ENCODE measurements at places on chromosomes 5 and 9.

DNA sequence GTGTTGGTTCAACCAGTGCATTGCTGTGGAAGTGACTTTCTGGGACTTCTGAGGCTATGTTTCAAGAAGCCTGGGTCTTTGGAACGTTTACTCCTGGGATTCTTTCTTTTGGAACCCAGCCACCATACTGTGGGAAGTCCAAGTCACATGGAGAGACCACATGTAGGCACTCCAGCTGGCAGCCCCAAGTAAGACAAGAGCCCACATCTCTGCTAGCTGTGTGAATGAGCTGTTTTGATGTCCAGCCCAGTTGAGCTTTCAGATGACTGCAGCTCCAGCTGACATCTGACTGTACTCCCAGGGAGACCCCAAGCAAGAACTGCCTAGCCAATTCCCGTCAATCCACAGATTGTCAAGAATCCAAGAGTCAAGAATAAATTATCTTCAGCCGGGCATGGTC is 60.1 kb upstream of the SPATA31D4 start:
- DNase-seq, result no peak

- DNase-seq, result peak; percentile 16
Measured at GRCh38 chr9:94639061-94639998, at the start of gene FBP1. TSS of gene FBP1 (minus strand) at chr9:94639518. CDS start at chr9:94639310, 208 bp downstream.

GRCh38 chr5:135504376-135504775 is 31.4 kb downstream of the NEUROG1 start:
- no peak for DNase-seq

DNA sequence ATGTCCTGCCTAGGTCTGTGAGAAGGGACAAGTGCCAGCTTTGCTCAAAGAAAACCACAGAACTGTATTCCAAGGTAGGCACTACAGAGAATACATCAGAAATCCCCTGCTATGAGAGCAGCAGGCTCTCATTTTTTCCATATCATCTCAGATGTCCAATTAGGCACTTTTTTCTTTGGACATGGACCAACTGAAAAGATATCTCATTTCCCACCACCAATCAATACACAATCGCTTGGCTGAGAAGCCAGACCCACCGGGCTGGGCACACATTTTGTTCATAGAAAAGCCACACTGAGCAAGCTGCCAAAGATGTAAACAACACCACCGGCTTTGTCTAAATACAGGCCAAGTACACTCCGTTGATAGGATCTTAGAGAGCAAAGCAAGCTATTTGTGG is 25.9 kb downstream of the STOM start:
- no peak for DNase-seq

GRCh38 chr5:127003798-127004495 is 26.4 kb downstream of the MARCHF3 start:
- no peak for DNase-seq

DNA sequence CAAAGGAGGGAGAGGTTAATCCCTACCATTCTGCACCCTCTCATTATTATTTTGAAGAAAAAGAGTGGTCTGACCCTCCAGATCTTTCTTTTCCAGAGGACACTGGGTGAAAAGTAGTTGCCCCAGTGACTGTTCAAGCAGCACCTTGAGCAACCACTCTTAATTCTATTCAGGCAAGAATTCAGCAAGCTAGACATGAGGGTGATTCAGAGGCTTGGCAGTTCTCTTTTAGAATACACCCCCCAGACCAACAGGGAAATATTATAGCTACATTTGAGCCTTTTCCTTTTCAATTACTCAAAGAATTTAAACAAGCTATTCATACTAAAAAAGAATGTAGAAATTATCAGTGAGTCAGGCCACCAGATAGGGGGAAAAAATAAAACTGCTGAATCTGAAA is 178.3 kb downstream of the MRPS30 start:
- DNase-seq, result no peak

GRCh38 chr5:16953729-16954128 is 17.6 kb upstream of the MYO10 start:
- DNase-seq, result no peak

DNA sequence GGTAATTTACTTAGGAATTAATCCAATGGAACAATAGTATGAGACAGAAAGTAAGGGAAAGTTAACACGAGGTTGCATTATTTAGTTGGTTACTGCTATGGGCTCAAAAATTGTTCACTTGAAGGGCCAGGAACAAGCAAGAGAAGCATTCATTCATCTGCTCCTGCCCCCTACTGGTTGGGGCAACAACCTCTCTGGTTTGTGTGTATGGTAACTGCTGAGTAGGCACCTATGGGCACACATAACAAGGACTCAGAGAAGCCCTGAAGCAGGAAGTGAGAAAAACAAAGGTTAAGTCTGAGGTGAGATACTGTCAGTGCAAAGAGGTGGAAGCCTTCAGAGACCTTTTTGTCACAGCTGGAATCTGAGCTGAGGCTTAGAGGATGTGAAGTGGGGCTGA is 34.4 kb upstream of the RANBP6 start:
- DNase-seq, result no peak

DNA sequence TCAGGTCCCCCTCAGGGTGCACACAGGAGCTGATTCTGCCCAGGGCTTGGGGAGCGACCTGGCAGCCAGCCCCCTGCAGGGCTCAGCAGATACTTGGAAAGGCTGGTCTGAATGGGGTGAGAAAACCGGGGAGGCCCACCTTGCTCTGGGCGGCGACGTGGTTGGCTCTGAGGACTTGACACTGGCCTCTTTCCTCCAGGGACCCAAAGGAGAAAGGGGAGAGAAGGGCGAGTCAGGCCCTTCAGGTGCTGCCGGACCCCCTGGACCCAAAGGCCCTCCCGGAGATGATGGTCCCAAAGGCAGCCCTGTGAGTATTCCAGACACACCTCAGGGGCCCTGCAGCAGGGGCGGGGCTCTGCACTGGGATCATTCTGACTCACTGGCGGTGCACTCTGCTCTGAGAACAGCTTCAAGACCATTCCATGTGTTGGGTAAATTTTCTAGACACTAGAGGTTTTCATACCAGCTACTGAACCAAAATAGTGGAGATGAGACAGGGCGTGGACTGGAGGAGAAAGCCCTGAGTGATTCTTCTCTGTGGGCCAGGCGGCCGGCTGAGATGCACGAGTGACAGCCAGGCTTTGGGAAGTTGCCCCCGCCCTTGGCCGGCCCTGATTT is 65.9 kb upstream of the FCN2 start:
- no peak for DNase-seq

DNA sequence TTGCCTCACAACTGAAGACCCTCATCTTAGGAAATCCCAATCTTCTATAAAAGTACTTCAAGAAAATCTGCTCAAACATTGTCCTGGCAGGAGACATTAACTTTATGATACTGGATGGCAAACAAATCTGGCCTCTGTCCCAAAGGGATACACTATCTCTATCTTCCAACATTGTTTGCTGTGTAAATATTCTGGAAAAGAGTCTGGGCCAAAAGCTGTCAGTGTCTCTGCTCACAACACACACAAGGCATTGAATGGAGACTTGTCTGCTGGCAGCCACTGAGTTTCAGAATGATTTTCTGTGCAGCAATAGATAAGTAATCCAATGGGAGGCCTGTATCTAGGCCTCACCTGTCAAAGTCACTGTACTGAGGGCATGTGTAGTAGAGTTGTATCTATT is 471.1 kb downstream of the DMAC1 start:
- no peak for DNase-seq

DNA sequence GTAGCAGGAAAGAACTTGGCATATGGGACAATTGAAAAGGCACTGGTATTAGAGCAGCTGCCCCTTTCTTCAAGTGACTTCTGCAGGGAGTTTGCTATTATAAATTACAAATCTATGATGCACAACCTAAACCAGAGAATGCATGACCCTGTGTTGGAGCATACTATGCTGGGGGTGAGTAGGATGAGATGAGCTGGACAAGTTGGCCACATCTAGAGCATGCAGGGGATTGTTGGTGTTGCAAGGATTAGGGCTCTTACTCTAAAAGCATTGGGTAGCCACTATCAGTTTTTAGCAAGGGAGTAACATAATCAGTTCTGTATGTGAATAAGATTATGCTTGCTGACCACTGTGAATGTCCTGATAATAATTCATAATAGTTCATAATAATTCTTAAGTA is 186.7 kb downstream of the KIAA0825 start:
- DNase-seq, result no peak

DNA sequence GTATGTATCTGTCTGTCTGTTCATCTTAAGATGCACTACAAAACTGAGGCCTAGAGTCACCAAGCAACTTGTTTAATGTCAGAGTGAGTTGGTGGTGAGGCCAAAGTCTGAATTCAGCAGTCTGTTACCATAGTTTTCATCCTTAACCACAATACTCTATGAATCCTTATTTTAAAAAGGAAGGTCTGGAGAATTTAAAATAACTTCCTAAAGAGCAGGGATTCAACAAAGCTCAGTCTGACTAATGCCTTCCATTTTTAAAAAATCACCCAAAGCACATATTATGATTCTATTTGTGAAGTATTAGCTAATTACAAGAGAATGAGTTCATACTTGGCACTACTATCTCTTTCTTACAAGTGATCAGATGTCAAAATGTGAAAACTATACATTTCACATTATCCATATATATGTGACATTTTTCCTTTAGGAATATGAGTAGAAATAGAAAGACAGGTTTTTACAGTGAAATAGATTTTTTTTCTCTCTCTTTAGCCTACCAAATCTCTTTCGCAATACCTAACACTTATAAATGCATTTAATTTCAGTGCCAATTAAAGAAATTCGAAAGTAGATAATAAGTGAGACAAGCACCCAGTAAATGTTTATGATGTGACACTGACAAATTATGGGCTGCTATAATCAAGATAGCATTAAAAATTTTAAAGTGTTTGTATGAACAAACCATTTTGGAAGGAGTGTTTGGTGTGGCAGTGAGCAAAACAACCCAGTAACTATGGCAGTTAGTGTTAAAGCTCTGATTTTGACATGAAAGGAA is 102.3 kb upstream of the CDKN2B start:
- no peak for DNase-seq

- no peak for DNase-seq
Measured at GRCh38 chr9:17882688-17883594, 304.1 kb downstream of the SH3GL2 start.

- DNase-seq, result no peak
Measured at GRCh38 chr5:131459216-131459615, 175.8 kb downstream of the RAPGEF6 start.

GRCh38 chr9:71594541-71594940 is 173.8 kb downstream of the CEMIP2 start:
- no peak for DNase-seq

DNA sequence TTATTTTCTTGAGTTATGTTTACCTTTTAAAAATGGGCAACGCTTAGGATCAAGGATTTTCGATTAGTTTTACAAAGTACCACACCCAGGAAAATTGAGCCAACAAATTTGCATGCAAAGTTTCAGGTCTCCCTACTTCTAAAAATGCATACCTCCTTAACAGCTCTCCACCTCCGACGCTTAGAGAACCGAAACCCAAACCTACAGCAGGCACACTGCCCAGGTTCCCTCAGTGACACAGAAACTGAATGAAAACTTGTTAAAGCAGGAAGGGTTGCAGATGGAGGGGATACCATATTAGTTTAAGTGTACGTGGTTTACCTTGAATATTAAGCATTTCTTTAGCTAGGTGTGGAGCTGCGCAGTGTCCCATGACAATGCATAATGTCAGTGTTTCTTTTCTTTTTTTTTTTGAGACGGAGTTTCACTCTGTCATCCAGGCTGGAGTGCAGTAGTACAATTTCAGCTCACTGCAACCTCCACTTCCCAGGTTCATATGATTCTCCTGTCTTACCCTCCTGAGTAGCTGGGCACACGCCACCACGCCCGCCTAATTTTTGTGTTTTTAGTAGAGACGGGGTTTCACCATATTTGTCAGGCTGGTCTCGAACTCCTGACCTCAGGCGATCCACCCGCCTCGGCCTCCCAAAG is 1.6 kb upstream of the SUB1 start:
- DNase-seq, result peak; percentile 70

GRCh38 chr9:135087489-135087792 is at the start of gene OLFM1:
TSS of gene OLFM1 (plus strand) at chr9:135087668. CDS start at chr9:135087990, 322 bp downstream.
- DNase-seq, result no peak

DNA sequence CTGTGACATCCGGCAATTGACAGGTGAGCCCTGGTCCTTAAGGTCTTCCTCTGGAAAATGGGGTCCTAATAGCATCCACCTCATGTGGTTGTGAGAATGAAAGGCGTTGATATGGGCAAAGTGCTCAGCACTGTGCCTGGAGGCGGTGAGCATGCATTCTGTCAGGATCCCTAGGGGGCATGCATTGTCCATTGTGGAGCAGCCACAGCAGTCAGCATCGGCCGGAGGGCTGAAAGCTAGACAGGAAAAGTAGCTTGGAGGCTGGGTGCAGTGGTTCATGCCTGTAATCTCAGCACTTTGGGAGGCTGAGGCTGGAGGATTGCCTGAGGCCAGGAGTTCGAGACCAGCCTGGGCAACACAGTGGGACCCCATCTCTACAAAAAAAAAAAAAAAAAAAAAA is 122.2 kb downstream of the LHX2 start:
- DNase-seq, result no peak

- DNase-seq, result no peak
Measured at GRCh38 chr9:102185962-102186361, 447.5 kb upstream of the GRIN3A start.

GRCh38 chr5:108339220-108339619 is 42.7 kb downstream of the FBXL17 start:
- DNase-seq, result no peak

DNA sequence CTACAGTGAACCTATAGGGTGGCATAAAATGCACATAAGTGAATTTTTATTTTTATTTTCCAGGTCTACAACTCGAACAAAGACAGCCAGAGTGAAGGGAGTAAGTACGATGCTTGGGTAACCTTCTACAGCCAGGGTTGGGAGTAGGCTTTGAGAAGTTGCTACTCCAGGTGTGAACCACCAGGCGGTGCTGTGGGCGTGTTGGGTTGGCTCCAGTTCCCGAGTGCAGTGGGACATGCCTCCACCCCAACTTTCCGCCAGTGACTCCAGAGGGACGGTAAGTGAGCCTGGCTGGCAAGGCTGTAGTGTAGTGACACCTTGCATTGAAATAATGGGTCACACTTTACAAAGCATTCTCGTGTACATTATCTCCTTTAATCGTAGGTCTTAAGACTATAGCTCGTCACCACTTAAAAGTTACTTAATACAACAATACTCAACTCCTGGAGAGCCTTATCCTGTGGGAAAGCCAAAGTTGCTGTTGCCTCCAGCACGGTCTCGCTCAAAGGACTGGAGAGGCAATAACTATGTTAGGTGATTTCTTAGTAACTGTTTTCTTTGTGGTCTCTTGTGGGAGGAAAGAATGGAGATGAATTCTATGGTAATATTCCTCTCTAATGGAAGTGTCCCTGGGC is 244.0 kb downstream of the ARHGAP26 start:
- no peak for DNase-seq

DNA sequence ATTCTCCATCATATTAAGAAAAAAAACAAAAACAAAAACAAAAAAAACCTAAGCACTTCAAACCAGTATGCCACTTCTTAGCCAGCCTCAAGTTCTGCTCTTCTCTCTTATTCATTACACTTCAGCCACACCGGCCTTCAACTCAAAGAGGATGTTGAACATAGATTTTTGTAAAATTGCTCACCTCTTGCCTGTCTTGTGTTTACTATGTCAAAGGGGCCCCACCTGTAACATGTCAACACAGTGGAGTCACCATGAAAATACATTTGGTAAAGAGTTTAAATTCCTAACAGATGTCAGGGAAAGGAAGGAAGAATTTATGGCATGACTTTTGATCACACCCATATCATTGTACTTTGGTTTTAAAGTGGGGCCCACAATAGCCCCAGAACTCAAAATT is 121.1 kb upstream of the GHR start:
- DNase-seq, result no peak

All from T-helper 1 cell (primary cell).